Stimulated activated CD8-positive, alpha-beta memory T cell treated with anti-CD3 and anti-CD28 coated beads, Interleukin-15, amount 100 ng/mL, for 24 hours (primary cell): ENCODE measurements at places on chromosomes 4 and X.

DNA sequence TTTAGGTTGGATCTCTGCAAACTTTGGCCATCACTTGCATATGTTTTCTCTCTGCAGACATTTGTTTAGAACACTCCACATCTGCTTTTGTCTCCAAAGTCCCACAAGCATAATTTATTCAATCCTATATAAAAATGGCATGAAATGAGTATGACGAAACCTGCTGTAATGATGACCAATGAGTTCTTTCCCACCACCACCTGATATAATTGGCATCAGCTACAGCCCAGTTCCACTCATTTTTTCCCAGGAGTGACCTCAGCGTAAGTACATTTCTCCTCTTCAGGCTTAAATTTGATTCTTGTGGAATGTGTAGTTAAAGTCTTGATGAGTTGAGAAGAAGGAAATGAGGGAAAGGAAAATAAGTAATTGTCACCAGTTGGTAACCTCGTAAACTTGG, 205.1 kb downstream of the AWAT2 start:
- no peak for DNase-seq

GRCh38 chr4:98544141-98544817, 114.1 kb downstream of the TSPAN5 start:
- no peak for DNase-seq

GRCh38 chr4:887034-887763, 44.9 kb downstream of the GAK start:
- DNase-seq = no peak

- DNase-seq = no peak
Measured at GRCh38 chr4:12562021-12562420, 922.1 kb downstream of the RAB28 start.

DNA sequence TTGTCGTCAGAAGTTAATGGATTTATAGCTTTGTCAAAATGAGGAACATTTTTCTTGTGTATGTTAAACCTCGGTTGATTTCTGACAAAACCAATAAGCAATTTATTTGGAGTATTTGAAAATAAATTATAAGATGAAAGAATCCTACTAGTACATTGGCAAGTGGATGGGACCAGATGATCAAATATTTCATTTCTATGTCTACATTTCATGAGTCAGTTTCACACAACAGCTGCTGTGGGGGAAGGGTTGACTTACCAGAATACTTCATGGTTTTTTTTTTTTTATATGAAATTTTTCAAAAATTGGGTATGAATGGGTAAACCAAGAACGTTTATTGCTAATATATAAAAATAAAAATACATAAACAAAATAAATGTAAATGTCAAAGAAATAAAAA, 39.4 kb downstream of the RAPGEF2 start:
- no peak for DNase-seq

GRCh38 chrX:49064735-49065134, 5.9 kb downstream of the CCDC120 start:
- no peak for DNase-seq

DNA sequence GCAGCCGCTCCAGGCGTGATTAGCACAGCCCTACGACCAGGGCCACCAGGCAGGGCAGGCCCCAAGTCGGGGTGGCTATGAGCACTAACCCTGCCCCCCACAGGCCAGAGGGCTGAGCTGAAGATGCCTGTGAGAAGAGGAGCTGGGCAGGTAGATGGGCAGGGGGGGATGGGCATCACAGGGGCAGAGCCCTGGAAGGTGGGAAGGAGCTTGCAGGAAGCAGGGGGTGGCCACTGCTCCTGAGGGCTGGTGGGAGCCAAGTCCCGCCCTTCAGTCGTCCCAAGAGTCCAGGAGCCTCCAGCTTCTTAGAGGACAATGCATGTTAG, 7.3 kb upstream of the MXD4 start:
- DNase-seq = no peak

- no peak for DNase-seq
Measured at GRCh38 chr4:153501578-153501977, 35.4 kb downstream of the TMEM131L start.

DNA sequence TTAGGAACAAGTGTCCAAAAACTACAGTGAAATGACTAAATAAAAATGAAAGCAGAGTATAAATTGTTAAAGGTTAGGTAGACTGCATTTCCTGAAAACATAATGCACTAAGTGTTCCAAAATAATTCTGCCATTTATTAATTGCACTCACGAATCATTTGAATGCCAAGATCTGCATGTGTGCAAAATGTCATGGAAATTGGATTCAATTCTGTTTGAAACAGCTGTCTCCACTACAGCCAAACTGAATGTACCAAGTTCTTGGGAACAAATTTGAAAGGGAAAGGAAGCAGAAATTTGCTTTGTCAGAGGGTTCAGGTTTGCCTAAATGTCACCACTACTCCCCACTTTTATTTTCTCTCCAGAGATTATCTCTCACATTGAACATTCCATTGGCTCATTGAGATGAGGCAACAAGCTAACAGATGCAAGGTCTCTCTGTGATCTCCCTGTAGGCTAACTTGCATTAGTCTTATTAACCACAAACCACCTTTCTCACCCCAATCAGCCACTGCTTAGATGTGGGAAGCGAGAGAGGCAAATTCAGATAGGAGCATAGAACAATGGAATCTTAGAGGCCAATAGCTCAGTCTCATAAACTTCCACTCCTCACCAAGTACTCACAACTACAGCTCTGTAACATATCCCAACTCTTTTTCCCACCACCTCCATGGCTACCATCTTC, 226.6 kb downstream of the KDR start:
- DNase-seq = no peak

- DNase-seq = no peak
Measured at GRCh38 chr4:146143888-146144287, 31.6 kb upstream of the LSM6 start.

GRCh38 chr4:38734911-38735310, 47.9 kb downstream of the TLR10 start:
- DNase-seq = no peak

- DNase-seq = no peak
Measured at GRCh38 chr4:139943277-139943676, 210.7 kb downstream of the MAML3 start.

DNA sequence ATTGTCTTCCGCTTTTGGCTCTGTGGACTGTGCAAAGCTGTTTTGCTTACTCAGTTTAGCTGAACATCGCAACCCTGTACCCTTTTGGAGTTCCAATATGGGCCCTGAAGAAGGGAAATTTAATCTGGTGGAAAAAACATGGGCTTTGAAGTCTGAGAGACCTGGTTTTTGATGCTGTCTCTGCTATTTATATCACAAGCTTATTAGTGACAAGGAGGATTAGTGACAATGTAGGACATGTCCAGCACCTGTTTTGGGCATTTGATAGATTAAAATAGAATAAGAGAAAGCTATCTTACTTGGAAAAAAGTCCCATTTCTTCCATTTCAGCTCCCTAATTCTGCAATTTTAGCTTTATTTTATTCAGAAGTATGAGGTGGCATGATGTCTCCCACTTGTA, 417.3 kb downstream of the SPRY1 start:
- no peak for DNase-seq
